Astrocyte (in vitro differentiated cells and primary cell): ENCODE measurements at places on chromosomes 5 and 9. TPM values are rescaled to one million over a fixed set of nuclear protein-coding genes. Genes with fewer than 3 reads are reported as not detected.

The PBX3 gene
- 39.0 and 51.2 TPM in 2 replicates for total RNA-seq

The ALDH7A1 gene
- total RNA-seq, result 85.5 and 90.6 TPM in 2 replicates

The STKLD1 gene
- 0.58 and 0.82 TPM in 2 replicates for total RNA-seq

The TERT gene
- 0.10 and 0.50 TPM in 2 replicates for total RNA-seq

The TXNDC8 gene
- not detected in 2 replicates for total RNA-seq

The GABRA6 gene
- not detected in 2 replicates for total RNA-seq

The GAS1 gene
- total RNA-seq, result 4.3 and 5.1 TPM in 2 replicates

The DIRAS2 gene
- total RNA-seq, result 0.24 and 0.27 TPM in 2 replicates

The PDE6A gene
- total RNA-seq, result 0.14 and 0.17 TPM in 2 replicates

The RGS7BP gene
- total RNA-seq, result 0.07 and 0.12 TPM in 2 replicates

The LCN1 gene
- not detected in 2 replicates for total RNA-seq

The ACTBL2 gene
- total RNA-seq, result 11.6 and 11.8 TPM in 2 replicates

The ST6GALNAC4 gene
- total RNA-seq, result 14.5 and 21.7 TPM in 2 replicates

GRCh38 chr5:135195270-135195608 lies 161.2 kb upstream of the PITX1 start:
- DNase-seq, result peak; percentile 51

DNA sequence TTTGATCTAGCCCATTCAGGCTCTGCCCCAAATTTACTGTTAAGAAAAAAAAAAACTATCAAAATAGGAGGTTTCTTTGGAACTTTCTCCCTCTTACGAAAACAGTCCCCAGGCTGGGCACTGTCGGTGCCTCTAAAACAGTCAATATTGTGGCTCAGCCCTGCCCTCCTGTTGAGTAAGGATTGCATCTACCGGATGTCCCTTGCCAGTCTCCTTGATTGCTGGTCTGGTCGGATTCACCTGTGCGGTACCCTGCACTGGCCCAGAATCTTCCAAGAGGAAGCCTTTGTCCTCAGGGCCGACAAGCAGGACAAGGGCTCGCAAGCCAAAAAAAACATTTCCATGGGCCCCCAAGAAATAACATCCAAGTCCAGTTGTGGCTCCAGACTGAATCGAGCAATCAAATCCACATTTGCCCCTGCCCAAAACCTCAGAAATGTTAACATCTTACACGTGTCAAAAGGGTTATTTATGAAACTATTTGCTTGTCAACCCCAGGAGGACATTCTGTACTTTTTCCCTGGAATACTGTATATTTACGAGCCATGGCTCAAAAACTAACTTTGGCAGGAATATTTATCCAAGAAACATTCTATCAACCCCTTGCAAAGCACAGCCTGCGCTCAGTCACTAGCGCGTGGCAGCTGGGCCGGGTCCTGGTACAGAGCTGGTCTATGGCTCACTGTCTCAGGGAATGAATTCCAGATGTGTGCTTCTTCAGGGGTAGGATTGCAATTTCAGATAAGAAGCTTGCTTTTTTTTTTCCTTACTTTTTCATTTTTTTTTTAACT lies 129.2 kb upstream of the ADRA1B start:
- no peak for DNase-seq

- DNase-seq, result no peak
Observed at GRCh38 chr5:587403-587802, 24.7 kb upstream of the CEP72 start.

- DNase-seq, result peak; percentile 85
Observed at GRCh38 chr9:110880189-110880588, 158.1 kb downstream of the LPAR1 start.

DNA sequence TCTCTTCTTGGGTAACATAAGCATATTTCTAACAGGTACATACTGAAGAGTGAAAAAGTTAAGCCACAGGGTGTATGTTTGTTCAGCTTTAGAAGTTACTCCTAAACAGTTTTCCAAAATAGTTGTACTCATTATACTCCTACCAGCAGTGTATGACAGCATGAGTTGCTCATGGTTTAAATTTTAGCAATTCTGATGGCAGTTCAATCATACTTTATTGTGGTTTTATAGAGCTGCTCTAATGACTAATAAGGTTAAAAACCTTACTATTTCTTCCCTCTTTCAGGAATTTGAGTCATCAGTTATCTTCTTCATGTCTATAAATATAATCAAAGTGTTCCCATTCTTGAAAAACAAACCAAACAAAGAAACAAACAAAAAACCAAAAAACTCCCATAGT lies 81.5 kb downstream of the CAAP1 start:
- no peak for DNase-seq

DNA sequence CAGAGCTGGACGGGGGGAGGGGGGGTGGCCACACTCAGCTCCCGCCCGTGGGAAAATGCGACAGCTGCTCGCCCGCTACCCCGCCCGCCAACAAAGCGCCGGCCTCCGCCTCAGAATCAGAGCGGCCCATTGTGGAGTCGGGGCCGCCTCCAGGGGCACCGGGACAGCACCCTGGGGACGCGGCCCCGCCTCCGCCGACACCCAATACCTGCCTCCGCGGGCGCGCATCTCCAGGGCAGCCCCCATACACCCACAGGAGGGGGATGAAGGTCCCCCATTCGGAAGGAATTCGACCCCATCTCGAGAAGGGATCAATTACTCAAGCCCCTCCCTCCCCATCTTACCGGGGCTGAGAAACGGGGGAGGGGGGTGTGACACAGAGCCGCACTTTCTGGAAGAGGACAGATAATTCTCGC lies 1.3 kb downstream of the NOTCH1 start:
- DNase-seq, result no peak

DNA sequence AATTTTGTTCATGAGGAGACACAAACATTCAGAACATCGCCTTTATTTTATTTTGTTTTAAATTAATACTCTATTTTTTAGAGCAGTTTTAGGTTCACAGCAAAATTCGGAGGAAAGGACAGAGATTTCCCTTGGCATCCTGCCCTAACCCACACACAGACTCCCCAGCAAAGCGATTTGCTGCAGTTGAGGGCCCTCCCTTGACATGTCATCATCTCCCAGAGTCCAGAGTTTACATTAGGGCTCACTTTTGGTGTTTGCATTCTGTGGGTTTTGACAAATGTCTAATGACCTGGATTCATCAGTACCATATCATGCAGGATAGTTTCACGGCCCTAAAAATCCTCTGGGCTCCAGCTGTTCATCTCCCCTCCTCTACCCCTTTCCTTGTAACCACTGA lies 33.6 kb upstream of the COL5A1 start:
- DNase-seq, result peak; percentile 49

GRCh38 chr5:89130851-89131250 lies 247.9 kb upstream of the MEF2C start:
- DNase-seq, result no peak

- no peak for DNase-seq
Observed at GRCh38 chr5:174581479-174581878, 142.9 kb upstream of the MSX2 start.

GRCh38 chr9:10052916-10053315 lies 559.9 kb downstream of the PTPRD start:
- no peak for DNase-seq

DNA sequence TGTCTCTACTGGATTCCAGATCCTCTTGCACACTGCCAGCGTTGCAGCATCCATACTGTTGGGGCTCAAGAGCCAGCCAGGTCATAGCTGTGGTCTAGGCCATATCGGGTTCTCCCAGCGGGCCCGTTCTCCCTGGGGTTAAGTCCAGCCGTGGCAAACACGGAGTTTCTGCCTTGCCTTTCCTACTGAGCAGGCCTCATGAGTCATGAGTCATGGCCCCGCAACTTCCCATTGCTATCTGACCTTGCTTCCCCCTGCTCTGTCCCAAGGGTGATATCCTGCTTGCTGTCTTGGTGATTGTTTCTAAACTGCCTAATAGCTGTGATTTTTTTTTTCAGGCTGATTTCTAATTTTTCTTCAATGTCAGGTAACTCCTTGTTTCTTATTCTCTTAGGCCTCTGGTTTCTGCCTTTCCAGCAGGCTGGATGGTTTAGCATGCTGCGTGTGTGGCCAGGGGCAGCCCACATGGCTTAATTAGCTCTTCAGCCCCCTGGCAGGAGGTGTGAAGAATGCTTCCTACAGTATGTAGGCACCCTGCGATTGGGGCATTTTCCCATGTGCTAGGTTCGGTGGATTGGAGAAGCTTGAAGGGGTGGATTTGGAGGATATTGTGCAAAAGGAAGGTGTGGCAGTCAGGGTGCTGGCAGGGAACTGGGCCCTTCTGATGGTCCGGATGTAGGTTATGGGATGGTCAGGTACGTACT lies 18.7 kb downstream of the DAPK1 start:
- peak; percentile 36 for DNase-seq

DNA sequence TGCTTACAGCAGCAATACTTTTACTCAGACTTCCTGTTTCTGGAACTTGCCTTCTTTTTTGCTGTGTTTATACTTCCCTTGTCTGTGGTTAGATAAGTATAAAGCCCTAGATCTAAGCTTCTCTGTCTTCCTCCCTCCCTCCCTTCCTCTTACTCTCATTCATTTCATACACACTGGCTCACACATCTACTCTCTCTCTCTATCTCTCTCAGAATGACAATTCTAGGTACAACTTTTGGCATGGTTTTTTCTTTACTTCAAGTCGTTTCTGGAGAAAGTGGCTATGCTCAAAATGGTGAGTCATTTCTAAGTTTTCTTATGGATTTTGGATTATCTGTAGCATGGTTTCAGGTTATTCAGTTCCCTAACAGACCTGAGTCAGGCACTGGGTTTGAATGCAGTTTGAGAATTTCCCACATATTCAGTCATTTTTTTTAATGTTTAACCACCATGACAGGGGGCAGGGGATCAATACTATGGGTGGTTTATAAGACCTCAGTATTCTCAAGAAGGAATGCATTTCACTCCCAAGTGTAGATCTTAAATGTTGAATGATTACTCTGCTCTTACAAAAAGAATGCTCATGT lies at the start of gene IL7R:
IL7R (plus strand) TSS at position 127 of the 587 bp plus-strand sequence; CDS start at position 214, 87 bp downstream.
- DNase-seq, result peak; percentile 74

GRCh38 chr5:150766251-150766650 lies 7.4 kb upstream of the DCTN4 start:
- DNase-seq, result no peak

- DNase-seq, result no peak
Observed at GRCh38 chr9:134214386-134214765, 50.0 kb upstream of the RNU6ATAC start.

- DNase-seq, result no peak
Observed at GRCh38 chr9:82736701-82737100, 326.2 kb downstream of the RASEF start.

GRCh38 chr5:77849308-77849900 lies 73.3 kb upstream of the TBCA start:
- no peak for DNase-seq

DNA sequence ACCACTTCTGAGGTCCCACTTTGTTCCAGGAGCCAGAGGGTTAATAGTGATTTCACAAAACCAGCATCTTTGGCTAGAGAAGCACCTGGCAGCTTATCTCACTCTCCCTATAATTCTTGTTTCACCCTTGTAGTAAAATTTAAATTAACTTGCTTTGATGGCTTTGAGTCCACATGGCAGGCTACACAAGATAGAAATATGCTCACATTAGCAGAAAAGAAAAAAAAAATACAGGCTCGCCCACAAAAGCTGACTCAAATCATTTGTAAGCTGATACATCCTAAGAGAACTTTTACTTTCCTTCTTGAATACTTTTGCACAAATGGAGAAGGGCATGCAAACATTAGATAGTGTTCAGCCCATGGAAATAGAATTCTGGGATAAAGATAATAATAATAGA lies 36.2 kb downstream of the TNFSF15 start:
- DNase-seq, result peak; percentile 65

DNA sequence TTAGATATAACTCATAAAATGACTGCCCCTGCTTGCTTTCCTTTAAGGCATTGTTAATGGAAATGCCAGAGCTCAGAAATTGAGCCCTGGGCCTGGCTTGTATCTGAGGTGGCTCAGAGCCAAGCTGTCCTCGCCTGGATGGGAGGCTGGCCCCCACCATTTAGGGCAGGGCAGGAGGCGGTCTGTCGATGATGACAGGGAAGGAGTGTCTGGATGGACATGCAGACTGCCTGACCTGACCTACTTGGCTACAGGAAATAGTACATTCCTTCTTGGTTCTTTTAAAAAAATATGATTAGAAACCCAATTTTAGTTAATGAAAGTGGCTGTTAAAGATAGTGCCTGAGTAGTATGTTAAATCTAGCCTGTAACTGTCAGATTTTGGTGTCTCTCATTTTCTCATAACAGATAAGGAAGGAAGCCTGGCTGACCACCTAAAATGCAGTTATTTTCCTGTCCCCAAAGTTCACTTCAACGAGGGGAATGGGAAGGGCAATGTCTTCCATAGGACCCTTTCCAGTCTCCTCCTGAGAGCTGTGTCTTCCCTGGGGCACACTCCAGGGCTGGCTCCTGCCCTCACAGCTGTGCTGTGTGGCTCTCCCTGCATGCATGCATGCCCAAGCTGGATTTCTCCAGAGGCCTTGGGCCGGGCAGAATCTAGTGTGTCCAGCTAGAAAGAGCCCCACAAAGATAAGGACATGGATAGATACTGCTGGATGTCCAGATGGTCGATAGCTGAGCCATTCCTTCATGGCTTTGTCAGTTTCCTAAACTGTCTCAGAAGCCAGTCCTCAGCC lies 42.3 kb downstream of the MACROH2A1 start:
- DNase-seq, result peak; percentile 54

DNA sequence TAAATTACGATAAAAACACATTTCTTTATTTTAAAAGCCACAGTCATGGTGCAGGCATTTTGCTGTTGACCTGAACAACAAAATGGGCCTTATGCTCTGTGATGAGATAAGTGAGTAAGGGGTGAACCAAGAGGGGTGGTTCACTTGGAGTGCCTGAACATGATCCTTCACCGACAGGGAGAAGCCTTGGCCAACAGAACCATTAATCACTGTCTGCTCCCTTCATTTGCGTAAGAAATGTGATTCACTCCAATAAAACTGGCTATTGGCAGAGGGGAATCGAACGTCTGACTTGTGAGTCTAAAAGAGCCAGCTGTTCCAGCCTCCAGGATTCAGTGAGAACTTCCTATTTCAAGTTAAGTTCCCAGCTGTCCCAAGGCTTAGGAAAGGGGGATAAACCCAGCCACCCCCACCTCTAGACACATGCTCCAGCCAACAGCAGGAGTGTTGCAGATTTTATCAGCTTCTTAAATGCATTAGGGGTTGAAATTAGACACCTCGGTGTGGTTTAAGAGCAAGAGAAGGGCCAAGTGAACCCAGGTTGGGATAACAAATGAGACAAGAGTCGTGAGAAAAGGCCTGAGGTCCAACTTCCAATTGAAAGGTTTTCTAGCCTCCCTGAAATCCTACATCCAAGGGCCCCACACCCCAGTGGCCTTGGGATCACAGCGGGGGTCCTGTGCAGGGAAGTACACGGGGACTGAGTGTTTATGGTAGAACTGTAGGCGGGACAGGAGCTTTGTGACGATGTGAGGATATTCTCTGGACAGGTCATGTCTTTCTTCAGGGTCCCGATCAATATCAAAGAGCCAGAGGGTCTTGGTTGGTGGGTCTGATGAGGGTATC lies 131.4 kb upstream of the LHFPL2 start:
- DNase-seq, result peak; percentile 97

- DNase-seq, result no peak
Observed at GRCh38 chr5:83562791-83563557, 91.4 kb downstream of the VCAN start.
